ENCODE measurements at places on chromosomes 6 and 20.

GRCh38 chr6:135854799-135855198, 3.3 kb downstream of the PDE7B start:
- no peak for DNase-seq

- DNase-seq: no peak
Measured at GRCh38 chr6:84052204-84052882, 18.8 kb downstream of the MRAP2 start.

DNA sequence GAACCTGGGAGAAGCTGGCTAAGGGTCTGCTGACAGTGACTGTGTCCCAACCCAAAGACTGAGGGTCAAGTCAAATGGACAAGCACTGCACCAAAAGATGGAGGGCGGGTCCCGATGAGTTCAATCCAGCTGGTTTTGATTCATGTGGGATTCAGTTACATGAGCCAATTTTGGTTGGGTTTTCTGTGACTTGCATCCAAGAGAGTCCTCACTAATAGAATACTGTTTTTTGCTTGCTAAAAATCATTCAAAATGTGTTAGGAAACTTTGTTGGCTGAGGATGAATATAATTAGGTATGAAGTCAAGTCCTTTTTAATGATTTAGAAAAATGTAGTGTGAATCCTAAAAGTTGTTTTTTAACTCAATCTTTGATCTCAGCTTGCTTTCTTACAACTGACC, 323.8 kb upstream of the NOX3 start:
- DNase-seq: no peak

- no peak for DNase-seq
Measured at GRCh38 chr20:59624401-59624800, 20.1 kb downstream of the PHACTR3 start.

GRCh38 chr6:135179372-135179771, 1.7 kb upstream of the MYB start:
- no peak for DNase-seq

GRCh38 chr20:24981282-24981681, 11.3 kb downstream of the APMAP start:
- no peak for DNase-seq

DNA sequence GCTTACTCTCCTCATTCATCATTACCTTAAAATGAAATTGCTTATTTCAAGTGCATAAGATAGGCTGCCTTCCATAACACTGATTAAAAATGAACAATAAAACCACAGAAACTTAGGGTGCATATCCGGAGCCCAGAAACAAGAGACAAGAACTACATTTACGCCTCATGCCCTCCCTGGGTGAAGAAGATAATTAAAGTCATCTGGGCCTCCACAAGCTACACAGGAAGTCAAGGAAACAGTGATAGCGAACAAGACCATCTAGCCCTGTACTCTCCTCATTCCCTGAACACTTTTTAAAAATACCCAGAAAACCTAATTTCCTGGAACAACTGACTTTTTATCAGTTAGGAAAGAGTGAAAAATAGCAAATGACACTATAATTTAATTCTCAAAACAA, 6.3 kb downstream of the SOD2 start:
- no peak for DNase-seq

- no peak for DNase-seq
Measured at GRCh38 chr6:147209762-147210449, 5.7 kb downstream of the STXBP5 start.

GRCh38 chr6:26223228-26223627, 136.0 kb downstream of the HFE start:
- no peak for DNase-seq

DNA sequence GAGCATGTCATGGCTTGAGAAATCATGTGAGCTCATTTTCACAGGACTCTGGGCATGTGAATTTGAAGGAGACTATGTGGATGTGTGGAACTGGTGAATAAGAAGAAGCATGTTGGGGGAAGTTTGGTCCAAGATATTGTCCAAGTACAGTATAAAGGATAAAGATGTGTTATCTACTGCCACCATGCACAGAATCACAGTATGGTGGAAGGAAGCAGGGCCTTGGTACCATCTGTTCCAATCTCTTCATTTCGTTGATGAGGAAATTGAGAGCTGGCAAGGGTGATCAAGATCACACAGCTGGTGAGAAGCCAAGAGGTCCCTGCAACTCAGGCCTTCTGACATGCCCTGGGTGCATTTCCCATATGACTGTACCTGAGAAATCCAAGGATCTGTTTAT, 31.5 kb upstream of the RIPOR2 start:
- no peak for DNase-seq

DNA sequence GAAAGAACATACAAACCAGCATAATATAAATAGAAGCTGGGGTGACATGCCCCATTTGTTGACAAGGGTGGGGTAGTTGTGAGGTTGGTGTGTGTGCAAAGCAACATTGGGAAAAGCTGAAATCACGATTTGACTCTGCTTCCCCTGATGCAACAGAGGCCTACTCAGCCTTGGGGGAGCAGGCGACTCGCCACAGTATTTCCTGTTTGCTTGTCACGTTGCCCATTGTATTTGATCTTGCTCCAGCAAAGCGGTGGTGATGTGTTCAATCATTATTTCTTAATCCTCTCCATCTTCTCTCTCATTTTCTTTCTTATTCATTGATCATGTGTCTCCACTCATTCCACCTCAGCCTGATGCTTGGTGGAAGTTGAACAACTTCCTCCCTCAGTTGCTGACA, 165.8 kb upstream of the CITED2 start:
- DNase-seq: peak; percentile 28

DNA sequence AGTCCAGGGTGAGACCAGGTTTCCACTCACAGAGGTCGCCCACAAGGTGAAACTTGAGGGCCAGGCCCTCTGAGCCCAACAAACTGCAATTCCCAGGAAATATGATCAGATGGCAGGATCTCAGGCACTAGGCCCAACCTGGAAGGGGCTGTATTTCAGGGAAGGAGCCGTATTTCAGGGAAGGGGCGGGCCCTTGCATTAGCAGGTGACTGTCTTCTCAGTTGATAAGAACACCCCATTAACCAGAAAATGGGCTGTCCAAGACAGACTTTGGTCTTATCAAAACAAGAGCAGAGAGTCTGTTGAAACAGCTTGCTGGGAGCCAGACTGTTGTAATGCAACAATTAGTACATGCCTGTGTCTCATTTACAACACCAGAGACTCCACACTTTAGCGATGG, 10.9 kb upstream of the BNIP5 start:
- DNase-seq: no peak

- DNase-seq: no peak
Measured at GRCh38 chr6:43035495-43036194, 14.2 kb downstream of the RRP36 start.

DNA sequence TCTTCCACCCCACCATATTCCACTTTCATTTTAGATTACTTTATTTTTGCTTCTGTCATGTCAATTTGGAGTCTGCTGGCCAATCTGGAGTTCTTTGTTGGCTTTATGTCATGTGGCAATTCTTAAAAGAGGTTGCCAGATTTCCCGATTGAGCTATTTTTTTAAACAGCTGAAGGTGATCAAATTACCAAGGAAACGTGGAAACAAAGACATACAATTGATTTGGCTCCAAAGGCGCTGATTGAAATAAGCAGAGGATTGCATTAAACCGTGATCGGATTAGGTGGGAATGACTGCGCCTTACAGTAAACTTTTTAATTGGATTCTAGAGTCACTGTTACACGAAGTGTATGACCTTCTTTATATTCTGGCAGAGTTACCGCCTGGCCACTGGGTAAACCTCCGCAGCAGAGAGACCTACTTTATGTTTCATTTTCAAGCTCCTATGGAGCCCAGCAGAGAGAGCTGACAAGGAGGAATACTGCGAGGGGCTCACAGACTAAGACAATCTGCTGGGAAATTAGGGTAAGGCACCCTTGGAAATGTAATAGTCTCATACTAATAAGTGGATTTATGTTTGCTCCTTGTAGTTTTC, 37.9 kb downstream of the SIM1 start:
- no peak for DNase-seq

- DNase-seq: no peak
Measured at GRCh38 chr6:167494698-167495435, 170.0 kb downstream of the TTLL2 start.

GRCh38 chr20:43844778-43845614, 69.7 kb upstream of the TOX2 start:
- no peak for DNase-seq

DNA sequence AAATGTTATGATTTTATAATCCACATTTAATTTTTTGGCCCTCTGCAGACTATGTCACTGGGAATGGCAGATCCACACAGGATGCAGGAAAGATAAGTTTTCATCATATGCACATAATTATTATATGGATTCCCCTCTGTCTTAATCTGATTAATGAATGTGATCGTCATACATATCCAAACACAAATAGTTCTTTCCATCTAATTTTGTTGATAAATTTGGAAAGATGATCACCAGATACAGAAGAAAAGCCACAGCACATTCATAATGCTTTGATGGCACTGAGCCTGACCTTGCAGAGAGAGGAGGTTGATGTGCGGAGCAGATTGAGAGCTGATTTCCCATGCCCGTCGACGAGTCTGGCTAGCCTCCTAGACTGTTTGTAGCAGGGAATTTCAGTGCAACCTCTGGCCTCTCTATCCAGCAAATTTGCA, 471.5 kb downstream of the EPM2A start:
- no peak for DNase-seq

- DNase-seq: no peak
Measured at GRCh38 chr20:20406306-20406705, 38.4 kb downstream of the INSM1 start.

DNA sequence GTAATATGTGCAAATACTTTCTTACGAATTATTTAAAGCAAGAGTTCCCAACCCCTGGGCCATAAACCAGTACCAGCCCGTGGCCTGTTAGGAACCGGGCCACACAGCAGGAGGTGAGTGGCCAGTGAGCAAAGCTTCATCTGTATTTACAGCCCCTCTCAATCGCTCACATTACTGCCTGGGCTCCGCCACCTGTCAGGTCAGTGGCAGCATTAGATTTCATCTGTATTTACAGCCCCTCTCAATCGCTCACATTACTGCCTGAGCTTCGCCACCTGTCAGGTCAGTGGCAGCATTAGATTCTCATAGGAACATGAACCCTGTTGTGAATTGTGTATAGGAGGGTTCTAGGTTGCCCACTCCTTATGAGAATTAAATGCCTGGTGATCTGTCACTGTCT, 142.0 kb downstream of the RNASET2 start:
- DNase-seq: no peak

DNA sequence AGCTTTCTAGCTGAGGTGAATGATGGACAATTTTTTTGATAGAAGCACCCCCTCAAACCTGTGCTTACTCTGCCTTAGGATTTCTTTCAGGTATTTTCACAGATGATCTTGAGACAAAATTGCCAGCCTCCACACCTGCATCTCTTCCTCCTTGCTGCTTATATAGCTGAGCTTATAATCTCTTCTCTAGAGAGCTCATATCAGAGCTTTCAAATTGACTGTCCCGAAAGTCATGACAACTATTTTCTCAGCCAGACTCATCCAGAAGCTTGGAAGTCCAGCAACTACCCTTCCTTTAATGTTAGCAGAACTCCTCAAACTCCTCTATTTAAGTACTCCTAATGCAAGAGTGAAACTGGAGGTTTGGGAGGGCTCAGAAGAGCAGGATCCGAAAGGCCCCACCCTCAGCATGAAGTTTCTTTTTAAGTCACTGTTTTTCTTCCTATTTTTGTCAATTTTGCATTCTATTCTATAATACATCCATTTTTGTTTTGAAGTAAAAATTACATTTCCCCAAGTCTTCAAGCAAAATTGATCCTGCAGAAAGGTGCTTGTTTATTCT, 12.7 kb downstream of the CGA start:
- DNase-seq: no peak
